ENCODE measurements at places on chromosomes 6 and 20. TPM values are rescaled to one million over a fixed set of nuclear protein-coding genes. Genes with fewer than 3 reads are reported as not detected.

Gene SRF
- 65.3 TPM for total RNA-seq

Gene MUC22
- total RNA-seq = 0.19 TPM

Gene EDN1
- total RNA-seq = 2.2 TPM

Gene TGM6
- total RNA-seq = not detected

DNA sequence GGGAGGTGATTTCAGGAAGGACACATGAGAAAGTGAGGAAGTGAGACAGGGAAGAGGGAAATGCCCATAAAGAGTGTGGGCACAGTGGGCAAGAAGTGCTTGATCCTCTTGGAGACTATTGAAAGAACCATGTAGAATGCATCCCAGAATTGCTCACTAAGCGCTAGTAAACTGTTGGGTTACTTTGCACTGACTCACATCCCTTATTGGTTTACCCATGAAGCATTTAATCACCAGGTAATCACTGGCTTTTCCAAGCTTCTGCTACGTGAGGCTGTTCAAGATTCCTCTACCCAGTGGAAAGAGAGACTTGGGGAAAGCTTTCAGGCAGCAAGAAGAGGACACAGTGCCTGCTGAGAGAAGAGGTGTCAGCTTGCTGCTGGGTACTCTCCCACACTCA lies 410.0 kb upstream of the JAG1 start:
- no peak for DNase-seq

- DNase-seq = no peak
Measured at GRCh38 chr6:144990784-144991183, 705.6 kb downstream of the UTRN start.

DNA sequence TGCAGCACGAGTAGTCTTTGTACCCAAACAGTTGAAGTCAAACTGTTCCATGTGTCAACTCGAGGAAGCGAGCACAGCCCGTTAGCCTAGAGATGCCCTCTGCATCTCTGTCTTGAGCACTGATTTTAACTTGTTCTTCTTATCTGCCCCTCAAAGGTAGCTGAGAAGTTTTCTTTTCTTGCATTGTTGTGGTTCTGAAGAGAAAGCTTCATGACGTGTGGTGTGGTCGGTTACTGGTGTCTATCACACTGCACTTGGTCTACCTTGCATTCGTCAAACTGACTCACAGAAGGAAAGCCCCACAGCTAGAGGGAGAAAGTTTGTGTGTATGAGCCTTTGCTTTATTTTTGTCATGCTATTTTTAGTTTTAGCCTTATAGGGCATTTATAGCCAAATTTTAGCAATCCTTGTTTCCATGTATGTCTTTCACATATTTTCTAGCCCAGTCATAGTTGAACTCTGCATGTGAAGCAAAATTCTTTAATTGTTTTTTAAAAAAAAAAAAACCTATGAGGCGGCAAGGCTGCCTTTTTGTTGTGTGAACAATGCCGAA lies 115.1 kb downstream of the JAG1 start:
- no peak for DNase-seq

- no peak for DNase-seq
Measured at GRCh38 chr6:15132854-15133670, 112.8 kb upstream of the JARID2 start.

DNA sequence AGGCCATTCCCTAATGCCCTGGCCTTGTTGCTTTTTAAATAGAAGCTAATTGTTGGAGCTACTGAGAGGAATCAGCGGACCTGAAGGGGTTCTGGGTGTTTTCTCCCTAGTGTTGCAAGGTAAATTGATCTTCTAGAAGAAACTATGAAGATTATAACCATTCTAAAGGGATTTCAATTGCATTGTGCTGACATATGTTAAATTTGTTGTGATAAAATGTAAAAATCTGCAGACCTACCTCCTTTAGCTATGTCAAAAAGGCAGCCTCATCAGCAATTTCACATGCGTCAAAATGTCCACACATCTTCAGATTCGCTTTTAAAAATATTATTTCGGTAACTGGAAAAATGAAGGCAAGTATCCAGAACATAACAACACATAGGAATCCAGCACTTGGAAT lies 44.4 kb downstream of the IYD start:
- DNase-seq = no peak

DNA sequence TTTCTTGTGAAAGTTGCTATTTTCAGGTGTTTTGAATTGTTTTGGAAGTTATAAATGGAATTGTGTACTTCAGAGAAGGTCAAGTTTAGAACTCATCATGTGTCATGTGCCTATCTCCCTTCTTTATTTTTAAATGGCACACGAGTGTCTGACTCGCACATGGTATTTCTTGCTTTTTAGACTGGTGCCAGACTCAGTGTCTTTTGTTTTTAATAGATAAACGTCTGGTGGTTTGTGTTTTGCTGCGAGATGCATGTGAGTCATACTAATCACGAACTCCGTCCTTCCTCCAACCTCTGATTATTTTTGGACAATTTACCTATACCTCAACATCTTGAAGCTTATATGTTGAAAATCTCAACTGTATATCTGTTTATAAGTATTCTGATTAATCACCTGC lies 292.1 kb downstream of the CDKAL1 start:
- no peak for DNase-seq

Measured in Right ventricle myocardium superior (tissue), 1 donor.